ENCODE measurements at places on chromosomes 12 and 14.
A peak's percentile ranks its signal among the peaks of the same experiment; 100 is the strongest.

GRCh38 chr12:91432089-91432488 lies 249.5 kb upstream of the DCN start:
- DNase-seq, result no peak

GRCh38 chr12:91098941-91099340 lies 12.4 kb downstream of the LUM start:
- no peak for DNase-seq

DNA sequence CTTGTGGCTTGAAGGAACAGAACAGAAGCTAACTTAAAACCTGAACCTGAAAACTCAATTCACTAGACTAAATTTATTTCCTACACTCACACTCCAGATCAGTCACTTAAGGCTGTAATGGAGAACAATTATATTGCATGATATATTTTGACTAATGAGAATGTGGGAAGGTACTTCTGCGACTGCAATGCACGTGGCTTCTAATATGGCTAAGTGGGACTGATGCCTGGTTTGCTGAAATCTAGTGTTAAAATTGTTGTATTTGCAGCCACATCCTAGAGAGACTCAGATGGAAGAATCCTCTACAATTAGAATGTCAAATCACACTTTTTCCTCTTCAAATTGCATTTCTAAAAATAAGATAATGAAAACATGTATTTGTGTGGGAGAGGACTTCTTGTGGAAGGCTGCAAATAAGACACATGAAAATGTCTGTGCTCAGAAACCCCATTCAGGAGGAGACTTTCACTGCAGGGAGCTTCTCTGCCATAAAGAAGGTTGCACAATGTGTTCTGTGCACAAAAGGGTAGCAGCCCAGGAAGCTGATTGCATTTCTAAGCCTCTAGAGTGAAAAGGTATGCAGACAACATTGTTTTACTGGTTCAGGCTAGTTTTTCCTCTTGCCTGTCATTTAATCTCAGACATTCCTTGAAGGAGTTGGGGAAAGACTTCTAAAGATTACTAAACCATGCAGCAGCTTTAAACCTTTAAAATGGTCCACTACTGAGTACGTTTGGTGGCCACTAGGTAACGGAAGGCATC lies 224.3 kb downstream of the NEDD1 start:
- DNase-seq, result no peak

GRCh38 chr14:99270458-99271220 lies 1.4 kb downstream of the BCL11B start:
- peak; percentile 67 for DNase-seq

DNA sequence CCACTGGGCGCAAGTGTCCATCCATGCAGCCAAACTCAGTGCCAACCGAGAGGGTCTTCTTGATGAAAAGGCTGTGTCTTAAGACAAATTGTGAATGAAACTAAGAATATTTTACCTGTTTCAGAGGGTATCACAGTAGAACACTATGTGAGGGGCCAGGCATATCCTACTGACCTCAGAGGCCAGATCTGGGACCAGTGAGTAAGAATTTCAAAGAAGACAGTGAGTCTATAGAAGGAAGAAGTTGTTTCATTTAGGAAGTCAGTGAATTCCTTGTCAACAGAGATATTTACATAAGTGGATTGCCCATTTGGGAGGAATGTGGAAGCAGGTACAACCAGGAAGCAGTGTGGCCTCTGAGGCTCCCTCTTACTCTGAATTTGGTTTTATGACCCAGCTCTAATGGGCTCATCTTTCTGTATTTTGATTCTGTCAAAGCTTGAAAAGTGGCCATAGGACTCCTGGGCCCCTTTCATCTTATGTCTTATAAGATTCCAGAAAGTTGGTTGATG lies 137.4 kb downstream of the ZNF664 start:
- no peak for DNase-seq

- no peak for DNase-seq
Measured at GRCh38 chr14:23447361-23448350, 12.2 kb upstream of the MYH7 start.

GRCh38 chr12:45986641-45987339 lies 3.6 kb downstream of the SCAF11 start:
- DNase-seq, result no peak

- no peak for DNase-seq
Measured at GRCh38 chr12:64400041-64400440, 4.2 kb upstream of the XPOT start.

- no peak for DNase-seq
Measured at GRCh38 chr12:96190413-96191108, 3.6 kb upstream of the ELK3 start.

DNA sequence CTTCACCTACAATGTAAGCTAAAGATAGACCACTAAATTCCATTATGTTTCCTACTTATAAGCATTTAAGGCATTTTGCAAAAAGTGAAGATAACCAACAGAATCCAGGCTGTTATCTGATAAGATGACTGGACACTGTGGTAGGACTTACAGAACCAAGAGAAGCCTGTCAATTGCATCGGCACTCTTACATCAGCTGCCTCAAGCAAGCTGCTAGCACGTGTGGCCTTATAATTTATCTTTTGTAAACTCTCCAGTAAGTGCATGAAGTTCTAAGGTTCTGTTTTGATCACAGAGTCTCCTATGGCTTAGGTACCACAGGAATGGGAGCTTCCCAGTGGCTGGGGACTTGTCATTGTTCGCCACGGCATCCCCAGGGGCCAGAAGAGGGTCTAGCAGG lies 88.7 kb downstream of the TRAFD1 start:
- no peak for DNase-seq

DNA sequence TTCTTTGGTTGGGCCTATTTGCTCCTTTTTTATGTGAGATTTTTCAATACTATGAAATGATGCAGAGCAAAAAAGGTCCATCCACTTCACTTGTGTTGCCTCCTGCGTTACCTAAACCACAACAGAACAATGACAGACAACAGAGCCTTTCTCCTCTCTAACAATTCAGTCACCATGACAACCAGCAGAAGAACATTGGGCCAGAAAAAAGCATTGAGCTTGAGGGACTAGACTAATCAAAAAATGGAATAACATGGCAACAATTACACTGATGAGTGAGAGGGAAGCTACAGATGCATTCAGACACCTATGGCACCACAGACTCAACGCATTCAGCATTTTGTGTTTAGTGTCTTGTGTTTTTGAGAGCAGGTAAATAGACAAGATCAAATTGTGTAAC lies 44.6 kb upstream of the PTCSC3 start:
- DNase-seq, result no peak

DNA sequence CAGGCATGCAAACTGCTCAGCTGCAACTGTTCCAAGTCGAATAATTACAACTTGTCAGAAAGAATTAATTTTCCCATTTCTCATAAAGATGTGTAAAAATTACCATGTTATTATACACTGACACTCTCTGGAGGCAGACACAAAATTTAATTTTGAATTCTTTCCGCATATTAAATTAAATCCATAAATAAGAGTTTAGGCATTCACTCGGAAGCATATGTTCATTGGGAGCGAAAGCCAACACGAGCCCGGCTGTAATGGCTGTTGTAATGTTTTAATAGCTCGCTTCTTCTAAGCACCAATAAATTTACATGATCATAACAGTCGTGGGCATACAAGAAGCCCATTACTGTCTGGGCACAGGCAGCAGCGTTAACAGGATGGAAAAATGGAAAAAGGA lies 189.6 kb upstream of the SOX5 start:
- DNase-seq, result no peak

DNA sequence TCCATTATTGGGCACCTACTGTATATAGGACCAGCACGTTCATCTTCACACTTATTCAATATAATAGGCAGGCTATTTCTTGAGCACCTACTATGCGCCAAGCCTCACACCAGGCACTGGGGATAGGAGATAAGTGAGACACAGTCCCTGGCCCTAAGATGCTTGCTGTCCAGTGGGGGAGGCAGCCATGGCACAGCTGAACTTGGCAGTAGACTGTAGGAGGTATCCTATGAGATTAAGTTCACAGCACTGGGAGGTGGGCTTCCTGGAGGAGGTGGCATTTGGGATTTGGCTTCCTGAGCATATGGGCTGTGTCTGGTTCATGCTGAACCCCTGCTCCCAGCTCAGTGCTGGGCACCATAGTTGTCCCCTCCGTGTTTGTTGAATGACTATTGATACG lies 65.1 kb downstream of the MVK start:
- DNase-seq, result no peak

DNA sequence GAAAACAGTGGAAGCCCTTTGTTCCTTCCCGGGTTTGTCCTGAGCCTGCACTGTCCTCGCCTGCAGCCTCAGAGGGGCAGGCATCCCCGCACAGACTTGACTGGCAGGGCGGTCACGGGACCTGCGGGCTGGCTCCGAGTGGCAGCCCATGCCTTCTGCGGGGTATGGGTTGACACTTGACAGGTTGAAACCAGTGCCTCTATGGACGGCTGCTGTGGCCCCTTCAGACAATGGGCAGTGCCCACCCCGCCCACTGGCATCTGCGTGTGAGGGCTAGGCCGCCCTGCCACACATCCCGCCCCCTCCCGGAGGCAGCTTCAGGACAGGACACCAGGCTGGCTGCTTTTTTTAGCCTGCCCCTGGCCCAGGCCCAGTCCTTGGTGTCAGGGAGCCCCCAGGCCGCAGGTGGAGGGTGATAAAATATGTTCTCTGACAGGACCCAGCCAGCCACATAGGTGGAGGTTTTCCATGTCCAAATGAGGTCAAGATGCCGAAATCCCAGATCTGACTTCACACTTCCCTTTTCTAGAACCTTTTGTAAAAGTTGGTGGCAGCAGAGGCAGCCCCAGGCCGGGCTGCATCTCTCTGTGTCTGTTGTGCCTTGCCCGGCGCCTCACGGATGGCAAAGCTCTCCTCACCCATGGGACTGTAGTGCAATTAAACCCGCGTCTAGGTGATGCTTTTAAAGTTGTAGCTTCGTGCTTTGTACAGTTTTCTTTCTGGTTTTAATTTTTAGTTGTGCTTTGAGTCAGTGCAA lies 10.0 kb downstream of the ANKRD9 start:
- no peak for DNase-seq

- DNase-seq, result no peak
Measured at GRCh38 chr12:98422812-98423211, 92.6 kb upstream of the TMPO start.

GRCh38 chr12:25308756-25309155 lies 58.0 kb upstream of the KRAS start:
- no peak for DNase-seq

- DNase-seq, result no peak
Measured at GRCh38 chr14:72478471-72478893, 415.4 kb downstream of the DPF3 start.

GRCh38 chr12:71652656-71653055 lies 11.0 kb downstream of the ZFC3H1 start:
- no peak for DNase-seq

DNA sequence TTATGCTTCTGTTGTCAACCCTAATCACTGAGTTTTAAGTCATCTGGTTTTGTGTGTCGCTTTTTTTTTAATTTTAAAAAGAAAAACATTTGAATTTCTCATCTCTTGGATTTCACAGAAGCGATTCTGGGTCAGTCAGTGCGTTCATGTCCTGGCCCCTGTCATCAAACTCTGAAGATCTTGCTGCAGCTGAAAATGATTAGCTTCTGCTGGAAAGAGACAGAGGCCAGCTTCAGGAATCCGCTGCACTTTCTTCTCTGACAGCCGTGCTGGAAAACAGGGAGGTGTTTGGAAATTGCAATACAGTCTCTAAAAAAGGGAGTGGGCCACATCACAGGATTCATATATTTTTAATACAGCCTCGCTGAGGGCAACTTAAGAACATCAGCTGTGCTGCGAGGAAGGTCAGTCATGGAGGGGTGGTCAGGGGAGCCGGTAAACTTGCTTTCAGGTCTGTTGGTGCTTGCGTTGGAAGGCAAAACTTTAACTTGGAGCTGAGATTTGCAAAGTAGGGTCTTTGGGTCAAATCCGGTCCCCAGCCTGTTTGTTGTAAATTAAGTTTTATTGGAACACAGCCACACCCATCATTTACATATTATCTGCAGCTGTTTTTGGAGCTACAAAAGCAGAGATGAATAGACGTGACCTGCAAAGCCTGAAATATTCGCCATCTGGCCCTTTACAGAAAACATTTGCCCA lies 190.8 kb downstream of the AACS start:
- DNase-seq, result no peak

DNA sequence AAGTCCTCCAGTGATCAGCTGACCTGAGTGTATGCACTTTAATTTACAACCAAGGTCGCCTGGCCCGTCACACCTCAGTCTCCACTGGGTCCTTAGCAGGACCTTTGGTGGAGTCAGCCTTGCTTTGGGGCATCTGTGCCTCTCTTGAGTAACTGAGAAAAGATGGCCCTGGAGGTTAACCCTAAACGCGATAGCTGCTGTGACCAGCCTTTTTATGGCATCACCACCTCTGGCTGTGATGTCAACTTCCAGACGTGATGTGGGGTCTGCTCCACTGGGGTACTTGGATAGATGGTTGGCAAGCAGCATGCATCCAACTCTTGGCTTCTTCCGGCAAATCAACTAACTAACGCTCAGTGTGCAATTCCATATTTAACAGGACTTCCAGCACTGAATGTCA lies 122.8 kb upstream of the RTL1 start:
- no peak for DNase-seq

GRCh38 chr12:124338448-124338847 lies 43.6 kb downstream of the RFLNA start:
- DNase-seq, result no peak

- DNase-seq, result no peak
Measured at GRCh38 chr12:21751517-21751916, 23.0 kb downstream of the KCNJ8 start.

GRCh38 chr12:80100591-80100990 lies 1.3 kb downstream of the OTOGL start:
- no peak for DNase-seq

DNA sequence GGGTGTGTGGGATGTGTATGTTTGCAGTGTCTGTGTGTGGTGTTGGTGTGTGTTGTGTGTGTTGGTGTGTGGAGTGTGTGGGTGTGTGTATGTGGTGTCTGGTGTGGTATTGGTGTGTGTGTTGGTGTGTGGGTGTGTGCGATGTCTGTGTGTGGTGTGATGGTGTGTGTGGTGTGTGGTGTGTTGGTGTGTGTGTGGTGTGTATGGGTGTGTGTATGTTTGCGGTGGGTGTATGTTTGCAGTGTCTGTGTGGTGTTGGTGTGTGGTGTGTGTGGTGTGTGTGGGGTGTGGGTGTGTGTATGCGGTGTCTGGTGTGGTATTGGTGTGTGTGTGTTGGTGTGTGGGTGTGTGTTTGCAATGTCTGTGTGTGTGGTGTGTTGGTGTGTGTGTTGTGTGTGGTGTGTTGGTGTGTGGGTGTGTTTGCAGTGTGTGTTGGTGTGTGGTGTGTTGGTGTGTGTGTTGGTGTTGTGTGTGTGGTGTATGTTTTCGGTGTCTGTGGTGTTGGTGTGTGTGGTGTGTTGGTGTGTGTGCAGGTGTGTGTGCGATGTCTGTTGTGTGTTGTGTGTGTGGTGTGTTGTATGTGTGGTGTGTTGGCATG lies 15.7 kb downstream of the MLXIP start:
- no peak for DNase-seq

DNA sequence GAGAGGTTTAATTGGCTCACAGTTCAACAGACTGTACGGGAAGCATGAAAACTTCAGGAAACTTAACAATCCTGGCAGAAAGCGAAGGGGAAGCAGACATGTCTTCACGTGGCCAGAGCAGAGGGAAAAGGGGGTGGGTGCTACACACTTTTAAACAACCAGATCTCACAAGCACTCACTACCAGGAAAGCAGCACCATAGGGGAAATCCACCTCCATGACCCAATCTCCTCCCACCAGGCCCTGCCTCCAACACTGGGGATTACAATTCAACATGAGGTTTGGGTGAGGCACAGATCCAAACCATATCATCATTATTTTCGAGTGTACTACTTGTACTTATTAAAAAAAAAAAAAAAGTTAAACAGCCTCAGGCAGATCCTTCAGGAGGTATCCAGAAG lies 29.9 kb downstream of the RXYLT1 start:
- DNase-seq, result no peak

Data from CD8-positive, alpha-beta memory T cell (primary cell).